ENCODE measurements at places on chromosomes 12 and 14.
A peak's percentile ranks its signal among the peaks of the same experiment; 100 is the strongest.

GRCh38 chr12:70692681-70693288 lies 55.6 kb upstream of the PTPRB start:
- DNase-seq, result no peak

- DNase-seq, result no peak
Observed at GRCh38 chr14:22634233-22634900, 9.8 kb downstream of the OR6J1 start.

- DNase-seq, result no peak
Observed at GRCh38 chr12:3366451-3367110, 124.4 kb upstream of the PRMT8 start.

GRCh38 chr14:67513631-67514108 lies 19.4 kb upstream of the PLEKHH1 start:
- DNase-seq, result no peak

DNA sequence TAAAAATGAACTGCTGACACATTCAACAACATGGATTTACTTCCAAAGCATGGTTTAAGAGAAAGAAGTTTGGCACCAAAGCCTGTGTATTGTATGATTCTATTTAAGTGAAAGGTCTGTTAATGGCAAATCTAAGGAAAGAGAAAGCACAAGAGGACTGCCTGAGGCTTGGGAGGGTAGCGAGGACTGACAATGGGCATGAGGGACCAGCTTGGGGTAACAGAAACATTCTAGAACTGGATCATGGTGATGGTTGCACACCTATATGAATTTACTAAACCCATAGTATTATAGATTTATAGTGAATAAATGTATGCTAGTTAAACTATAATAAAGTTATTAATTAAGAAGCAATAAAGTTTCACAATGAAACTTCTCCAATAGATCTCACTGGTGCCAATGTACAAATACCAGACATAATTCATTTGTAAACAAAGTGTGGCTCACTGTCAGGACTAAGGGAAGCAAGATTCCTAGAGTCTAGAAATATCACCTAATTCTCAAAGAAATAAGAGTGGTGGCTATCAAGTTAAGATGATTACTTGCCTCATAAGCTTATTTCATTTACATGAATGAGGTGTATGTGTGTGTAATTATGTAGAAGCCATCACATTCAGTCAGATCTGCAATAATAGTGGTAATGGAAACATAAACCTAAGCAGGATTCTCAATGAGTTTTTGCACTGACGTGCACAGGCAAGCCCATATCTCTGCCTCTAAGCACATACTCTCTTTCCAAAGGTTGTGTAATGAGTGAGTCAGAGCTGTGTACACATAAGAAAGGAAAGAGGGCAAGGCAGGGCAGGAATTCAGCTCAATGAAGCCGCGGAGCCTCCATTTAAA lies 353.4 kb downstream of the KCNH5 start:
- no peak for DNase-seq

DNA sequence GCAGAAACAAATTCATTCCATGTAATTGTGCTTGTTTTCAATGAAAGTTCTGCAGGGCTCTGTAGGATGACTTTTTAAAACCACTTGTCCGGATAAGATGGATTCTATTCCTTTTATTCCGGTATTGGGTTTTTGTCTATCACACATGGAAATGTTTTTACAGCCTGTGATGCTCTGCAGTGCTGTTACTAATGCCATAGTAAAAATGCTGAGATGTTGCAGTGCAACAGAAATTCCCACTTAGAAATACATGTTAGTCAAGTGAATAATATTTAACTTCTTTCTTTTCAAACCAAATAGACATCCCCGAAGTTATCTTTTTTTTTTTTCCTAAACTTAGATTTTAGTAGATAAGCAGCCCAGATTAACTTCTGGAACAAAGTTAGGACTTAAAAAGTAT lies 71.9 kb downstream of the RASSF8 start:
- DNase-seq, result no peak

DNA sequence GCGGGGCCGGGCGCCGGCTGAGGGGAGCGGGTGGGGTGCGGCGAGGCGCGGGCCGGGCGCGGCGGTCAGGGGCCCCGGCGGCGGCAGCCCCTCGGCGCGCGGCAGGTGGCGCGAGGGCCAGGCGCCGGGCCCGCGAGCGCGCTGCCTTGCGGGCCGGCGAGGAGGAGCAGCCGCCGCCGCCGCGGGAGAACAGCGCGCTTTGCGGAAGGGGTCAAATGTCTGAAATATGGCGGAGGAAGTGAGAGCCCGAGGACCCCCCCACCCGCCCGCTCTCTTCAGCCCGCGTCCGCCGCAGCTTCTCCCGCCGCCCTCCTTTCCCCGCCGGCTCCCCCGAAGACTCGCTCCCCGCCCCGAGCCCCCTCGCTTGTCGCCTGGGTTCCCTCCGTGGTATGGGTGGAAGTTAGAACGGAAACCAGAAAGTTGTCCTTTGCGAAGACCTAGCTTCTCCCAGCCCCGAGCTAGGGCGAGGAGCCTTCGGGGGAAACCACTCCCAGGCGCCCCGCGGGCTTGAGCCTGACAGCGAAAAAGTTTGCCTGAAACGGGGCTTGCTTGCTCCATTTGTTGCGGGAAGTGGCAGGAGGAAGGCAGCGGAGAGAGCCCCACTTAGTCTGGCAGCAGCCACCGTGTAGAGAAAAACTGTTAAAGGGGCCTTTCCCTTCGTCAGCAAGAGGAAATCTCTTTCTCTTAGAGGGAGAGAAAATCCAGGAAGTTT lies 551 bp downstream of the RAP1B start:
- peak; percentile 24 for DNase-seq

- DNase-seq, result no peak
Observed at GRCh38 chr14:90354551-90355298, 23.0 kb upstream of the NRDE2 start.

- peak; percentile 12 for DNase-seq
Observed at GRCh38 chr12:44847888-44848702, 28.0 kb downstream of the NELL2 start.

Data from stimulated activated CD4-positive, alpha-beta T cell treated with anti-CD3 and anti-CD28 coated beads, Interleukin-1b, Interleukin-23, amount 100 ng/mL, for 4 hours (primary cell).